Retina (tissue), 1 donor: ENCODE measurements at places on chromosomes 2 and 18.

- DNase-seq, result no peak
Observed at GRCh38 chr2:223805008-223805407, 32.4 kb downstream of the AP1S3 start.

GRCh38 chr2:23824777-23825212, 102.1 kb downstream of the ATAD2B start:
- DNase-seq, result peak; percentile 71

GRCh38 chr2:191151331-191151730, 537 bp upstream of the STAT4 start:
- no peak for DNase-seq

DNA sequence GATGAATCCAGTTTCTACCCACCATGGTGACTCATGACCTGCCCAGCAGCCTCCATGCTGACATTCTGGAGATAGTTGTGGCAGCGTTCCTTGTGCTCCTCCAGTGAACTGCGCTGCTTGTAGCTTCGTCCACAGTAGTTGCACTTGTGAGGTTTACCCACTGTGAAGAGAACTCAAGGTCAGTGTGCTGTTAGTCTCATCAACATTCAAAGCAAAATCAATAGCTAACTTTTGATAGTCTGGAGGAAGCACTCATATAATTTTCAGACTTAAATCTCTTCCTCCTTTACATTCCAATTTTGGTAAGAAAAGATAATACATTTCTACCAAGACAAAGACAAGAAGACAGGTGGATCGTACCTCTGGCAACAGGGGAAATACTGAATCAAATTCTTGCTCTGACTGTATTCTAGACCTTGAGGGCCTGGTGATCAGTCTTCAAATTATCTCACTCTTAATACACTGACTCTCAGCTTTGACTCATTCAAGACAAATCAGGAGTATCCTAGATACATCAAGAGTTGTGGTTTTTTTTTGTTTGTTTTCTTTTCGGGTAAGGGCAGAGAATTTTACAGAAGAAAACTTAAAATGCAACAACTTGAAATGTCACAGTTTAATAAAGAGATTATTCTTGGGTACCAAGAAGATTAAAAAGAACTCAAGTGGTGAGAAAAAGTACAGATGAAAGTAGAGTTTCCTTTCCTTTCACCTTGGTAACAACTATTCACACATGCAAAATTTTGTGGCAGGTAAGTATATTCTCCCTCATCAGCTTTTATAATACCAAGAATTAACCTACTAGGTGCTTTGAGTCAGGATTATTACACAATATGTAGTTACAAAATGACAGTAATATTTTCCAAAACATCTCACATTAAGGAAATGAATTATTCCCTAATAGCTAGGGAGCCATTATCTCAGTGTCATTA, 129.2 kb downstream of the IKZF2 start:
- DNase-seq, result no peak

- DNase-seq, result peak; percentile 75
Observed at GRCh38 chr18:47254341-47254939, 3.0 kb upstream of the SKOR2 start.

GRCh38 chr18:12405066-12405465, 2.7 kb upstream of the PRELID3A start:
- DNase-seq, result no peak

- no peak for DNase-seq
Observed at GRCh38 chr2:105801961-105802360, 57.2 kb downstream of the NCK2 start.
